ENCODE measurements at places on chromosomes 11 and 22.

DNA sequence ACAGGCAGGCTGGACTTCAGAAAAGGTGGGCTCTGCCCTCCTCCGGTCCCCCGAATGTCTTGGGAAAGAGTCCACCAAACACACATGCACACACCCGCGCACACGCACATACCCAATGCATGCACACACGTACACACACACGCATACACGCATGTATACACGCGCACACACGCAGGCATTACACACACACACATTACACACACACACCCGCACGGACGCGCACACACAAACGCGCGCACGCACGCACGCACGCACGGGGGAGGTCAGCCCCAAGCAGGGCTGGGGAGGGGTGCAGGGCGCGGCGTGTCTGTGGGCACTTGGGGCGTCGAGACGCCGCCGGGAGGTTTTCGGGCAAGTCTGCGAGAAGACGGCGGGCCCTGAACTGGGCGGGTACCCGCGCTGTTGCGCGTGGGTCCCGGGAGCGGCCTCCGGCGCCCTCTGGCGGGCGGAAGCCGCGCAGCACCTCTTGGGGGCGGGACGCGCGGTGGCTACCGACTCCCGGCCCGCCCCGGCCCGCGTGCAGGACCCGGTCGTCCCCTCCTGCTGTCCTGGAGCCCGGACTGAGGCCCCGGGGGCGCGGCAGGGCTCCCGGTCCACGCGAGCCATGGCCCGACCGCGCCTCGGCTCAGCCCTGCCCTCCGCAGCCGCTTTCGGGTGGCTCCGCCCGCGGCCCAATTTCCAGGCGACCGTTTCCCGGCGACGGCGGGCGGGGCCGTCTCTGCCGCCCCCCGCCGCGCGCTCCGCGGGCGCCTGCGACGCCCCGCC is 3.6 kb downstream of the SEPTIN5 start:
- no peak for DNase-seq

- DNase-seq: no peak
These were observed 43.9 kb downstream of the KIRREL3 start for GRCh38 chr11:126956635-126957034.

- no peak for DNase-seq
These were observed 31.2 kb downstream of the MTMR3 start for GRCh38 chr22:29914165-29914564.

GRCh38 chr11:73154178-73154577 is 12.1 kb upstream of the FCHSD2 start:
- no peak for DNase-seq

- no peak for DNase-seq
These were observed 12.6 kb downstream of the MMP10 start for GRCh38 chr11:102767800-102768199.

GRCh38 chr11:115980337-115981103 is 476.3 kb upstream of the CADM1 start:
- DNase-seq: no peak

DNA sequence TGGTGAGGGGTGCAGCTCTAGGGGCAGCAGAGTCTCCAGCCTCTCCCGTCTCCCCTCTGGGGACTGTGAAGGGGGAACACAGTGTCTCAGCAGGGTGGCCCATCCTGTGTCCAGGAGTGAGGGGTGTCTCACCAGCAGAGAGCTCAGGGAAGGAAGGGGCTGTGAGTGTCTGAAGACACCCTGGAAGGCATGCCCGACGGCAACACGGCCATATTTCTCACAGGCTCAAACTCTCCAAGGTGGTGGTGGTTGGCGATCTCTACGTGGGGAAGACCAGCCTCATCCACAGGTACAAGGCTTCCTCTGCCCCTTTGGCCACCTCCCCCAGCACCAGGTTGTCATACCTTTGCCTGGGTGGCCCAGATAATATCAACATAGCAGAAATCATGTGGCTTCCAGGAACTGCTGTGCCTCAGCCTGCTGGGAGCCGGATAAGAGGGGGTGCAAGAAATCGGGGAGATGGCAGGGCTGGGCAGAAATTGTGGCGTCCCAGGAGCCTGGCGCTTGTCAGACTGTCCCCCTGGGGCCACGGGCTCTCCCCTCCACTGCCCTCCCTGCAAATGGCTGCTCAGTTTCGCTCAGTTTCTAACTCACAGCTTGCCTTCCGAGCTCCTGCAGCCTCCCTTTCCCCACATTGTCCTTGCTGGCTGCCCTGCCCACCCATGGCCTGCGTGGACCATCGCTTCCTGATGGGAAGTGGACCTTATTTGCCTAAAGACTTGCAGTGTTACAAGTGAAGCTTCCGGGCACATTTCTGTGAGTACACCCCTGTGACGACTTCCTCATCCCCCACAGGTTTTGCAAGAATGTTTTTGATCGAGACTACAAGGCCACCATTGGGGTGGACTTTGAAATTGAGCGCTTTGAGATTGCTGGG is 7.2 kb downstream of the RAB36 start:
- no peak for DNase-seq

- no peak for DNase-seq
These were observed 62.1 kb downstream of the SLC25A17 start for GRCh38 chr22:40757071-40757470.

DNA sequence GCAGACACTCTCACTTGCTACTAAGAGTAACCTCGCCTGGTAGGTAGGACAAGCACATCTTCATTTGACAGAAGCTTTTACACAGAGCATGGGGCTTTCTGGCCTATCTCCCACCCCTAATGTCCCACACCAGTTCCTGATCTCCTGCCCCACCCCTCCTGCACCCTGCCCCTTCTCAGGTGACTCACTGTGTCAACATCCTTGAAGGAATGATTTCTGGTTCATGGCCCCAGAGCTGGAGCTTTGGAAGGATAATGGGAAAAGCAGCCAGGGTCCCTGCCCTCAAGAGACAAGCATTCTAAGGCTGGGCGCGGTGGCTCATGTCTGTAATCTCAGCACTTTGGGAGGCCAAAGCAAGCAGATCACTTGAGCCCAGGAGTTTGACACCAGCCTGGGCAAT is 47.2 kb downstream of the LRFN4 start:
- DNase-seq: no peak

DNA sequence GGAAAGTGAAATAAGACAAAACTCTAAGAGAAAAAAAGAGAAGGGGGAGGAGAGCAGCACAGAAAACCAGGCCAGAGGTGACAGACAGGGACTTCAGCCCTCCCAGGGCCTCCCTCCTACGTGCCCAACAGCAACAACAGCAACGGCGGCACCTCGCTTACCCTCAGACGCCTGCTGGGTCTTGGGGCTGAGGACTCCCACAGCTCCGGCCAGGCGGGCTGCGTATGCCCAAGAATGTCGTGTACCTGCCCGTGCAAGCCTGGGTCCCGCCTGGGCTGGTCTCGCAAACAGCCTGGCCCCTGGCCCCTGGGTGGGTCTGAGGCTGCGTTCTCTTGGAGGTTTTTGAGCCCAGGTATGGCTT is 30.5 kb downstream of the ARAP1 start:
- DNase-seq: no peak

- no peak for DNase-seq
These were observed 6.5 kb upstream of the MFNG start for GRCh38 chr22:37492428-37493344.

DNA sequence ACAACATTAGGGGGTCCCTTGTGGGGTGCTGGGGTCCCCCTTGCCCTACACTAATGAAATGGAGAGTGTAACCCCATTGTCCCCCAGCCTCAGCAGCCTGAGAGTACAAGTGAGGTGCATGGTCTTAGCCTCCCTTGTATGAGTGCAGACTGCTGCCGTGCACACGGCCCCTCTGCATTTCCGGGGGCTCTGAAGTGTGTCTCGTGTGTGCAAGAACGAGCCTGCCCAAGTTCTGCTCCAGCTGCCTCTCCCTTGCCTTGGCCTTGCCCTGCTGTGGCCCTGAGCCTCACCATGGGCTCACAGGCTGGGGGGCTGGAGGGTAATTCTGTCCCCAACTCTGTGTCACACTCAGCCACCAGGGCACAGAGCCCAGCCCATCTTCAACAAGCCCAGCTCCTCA is 5.2 kb upstream of the EHD1 start:
- no peak for DNase-seq

DNA sequence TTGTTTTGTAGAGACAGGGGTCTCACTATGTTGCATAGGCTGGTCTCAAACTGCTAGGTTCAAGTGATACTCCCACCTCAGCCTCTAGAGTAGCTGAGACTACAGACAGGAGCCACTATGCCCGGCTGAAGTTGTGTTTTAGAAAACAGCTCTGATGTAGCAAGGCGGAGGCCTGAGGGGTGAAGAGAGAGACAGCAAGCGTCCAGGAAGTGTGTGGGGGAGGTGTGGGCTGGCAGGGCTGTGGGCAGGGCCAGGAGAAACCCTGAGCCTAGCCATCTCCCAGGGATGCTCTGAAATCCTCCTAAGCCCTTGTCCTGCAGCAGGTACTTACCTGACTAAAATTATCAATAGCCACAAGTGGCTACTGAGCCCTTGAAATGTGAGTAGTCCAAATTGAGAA is 16.1 kb upstream of the RPS3 start:
- no peak for DNase-seq

GRCh38 chr11:120339394-120339890 is 3.2 kb downstream of the ARHGEF12 start:
- DNase-seq: no peak

GRCh38 chr11:20644360-20644759 is 25.0 kb upstream of the NELL1 start:
- DNase-seq: no peak

DNA sequence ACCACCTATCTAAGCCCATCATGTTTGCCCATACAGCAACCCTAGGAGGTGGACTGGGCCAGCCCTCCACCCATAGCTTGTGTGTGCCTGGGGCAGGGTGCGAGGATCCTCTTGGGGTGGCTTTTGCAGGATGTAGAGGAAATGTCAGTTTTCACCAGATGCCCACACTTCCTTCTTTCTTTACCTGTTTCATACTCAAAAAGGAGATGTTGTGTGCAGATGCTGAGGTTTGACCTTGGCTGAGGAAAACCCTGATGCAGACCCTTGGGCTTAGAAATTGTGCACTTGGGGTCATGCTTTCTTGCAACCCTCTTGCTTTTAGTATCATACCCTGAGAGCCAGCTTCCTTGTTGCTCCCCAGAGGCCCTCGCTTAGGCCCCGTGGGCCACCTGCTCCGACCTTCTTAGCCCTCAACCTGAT is 2.2 kb downstream of the HTR3A start:
- no peak for DNase-seq

- DNase-seq: no peak
These were observed 396 bp downstream of the NPAT start for GRCh38 chr11:108221911-108222573.

- no peak for DNase-seq
These were observed 1.9 kb upstream of the TYR start for GRCh38 chr11:89175796-89176195.

- DNase-seq: no peak
These were observed 85.3 kb upstream of the MYO18B start for GRCh38 chr22:25656724-25657123.

DNA sequence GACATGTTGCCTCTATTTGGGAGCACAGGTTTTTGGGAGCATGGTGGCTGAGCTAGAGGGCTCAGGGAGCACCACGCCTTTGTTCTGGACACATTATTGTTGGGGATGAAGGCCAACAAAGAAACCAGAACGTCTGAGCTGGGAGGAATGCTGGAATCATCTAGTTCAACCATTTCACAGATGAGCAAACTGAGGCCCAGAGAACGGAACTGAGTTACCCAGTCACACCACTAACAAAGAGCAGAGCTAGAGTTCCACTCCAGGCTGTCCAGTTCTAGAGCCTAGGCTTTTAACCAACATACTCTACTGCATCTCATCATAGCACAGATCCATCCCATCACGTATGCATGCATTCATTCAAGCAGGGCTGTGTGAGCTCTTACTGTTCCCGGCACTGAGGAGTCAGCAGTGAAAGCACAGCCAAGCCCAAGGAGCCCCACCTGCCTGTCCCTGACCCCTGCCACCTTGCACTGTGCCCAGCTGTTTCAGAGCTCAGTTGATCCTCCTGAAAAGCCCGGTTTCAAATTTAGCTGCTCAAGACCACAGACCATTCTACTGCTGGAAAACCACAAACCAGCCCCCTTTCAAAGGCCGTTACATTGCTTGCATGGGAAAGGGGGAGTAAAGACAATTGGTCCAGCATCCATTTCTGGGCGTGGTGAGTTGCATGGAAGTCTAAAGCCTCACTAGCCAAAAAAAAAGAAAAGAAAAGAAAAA is 16.9 kb upstream of the TCF20 start:
- DNase-seq: no peak

- no peak for DNase-seq
These were observed 20.1 kb upstream of the SMIM35 start for GRCh38 chr11:118106789-118107335.

DNA sequence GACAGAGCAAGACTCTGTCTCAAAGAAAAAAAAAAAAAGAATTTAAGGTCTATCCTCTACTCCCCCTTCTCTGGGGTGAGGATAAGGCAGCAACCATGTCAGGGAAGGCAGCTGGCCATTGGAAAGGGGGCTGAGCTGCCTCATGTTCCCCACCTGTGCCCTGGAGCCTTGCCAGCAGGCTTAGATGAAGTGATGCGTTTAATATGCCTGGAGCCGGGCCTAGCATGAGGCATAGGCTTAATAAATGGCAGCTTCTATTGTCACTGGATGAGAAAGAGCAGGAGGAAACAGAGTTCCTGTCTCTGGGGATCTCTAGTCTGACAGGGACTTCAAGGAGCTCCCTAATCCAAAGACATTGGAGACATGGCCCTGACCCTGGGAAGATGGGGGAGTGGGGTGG is 3.2 kb upstream of the KCNE3 start:
- no peak for DNase-seq

GRCh38 chr11:15374418-15374817 is 259.7 kb downstream of the INSC start:
- DNase-seq: no peak

- DNase-seq: peak; percentile 20
These were observed 2.9 kb upstream of the ARFGAP2 start for GRCh38 chr11:47179655-47179991.

DNA sequence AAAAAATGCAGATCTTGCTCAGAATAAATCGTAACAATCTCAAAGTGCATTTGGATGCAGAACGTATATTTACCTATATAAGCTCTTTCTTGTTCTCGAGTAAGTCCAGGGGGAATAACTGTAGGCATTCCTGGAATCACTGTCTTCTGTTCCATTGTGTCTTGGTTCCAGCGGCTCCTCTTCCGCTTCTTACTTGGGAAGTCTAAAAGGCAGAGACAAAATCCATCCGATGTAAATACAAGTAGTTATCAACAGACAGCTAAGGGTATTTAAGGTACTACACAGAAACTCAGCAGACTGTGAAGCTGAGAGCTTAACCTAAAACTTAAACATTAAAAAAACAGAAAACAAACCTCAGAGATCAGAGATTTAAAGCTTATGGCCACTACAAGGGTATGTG is 1.9 kb downstream of the SF1 start:
- DNase-seq: no peak

DNA sequence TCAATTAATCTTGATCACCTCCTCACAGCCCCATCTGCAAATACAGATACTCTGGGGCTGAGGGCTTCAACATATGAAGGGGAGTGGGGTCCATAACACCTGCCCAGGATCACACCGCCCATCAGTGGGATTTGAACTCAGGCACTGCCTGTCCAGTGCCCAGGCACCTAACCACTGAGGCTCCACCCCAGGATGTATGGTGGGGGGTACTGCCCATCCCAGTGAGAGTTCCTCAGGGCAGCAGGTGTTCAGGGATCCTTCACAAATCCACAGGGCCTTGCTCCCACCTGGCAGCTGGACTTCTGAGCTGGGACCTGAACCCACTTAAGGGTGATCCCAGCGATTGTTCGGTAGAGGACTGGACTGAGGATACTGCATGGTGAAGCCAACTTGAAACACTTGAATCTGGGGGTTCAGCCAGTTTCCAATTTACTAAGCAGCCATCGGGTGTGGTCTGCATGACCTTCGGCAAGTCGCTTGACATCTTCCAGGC is 33.3 kb downstream of the PRDM11 start:
- no peak for DNase-seq

All from NCI-H187 (cell line).